ENCODE measurements at places on chromosomes 11 and 22.

DNA sequence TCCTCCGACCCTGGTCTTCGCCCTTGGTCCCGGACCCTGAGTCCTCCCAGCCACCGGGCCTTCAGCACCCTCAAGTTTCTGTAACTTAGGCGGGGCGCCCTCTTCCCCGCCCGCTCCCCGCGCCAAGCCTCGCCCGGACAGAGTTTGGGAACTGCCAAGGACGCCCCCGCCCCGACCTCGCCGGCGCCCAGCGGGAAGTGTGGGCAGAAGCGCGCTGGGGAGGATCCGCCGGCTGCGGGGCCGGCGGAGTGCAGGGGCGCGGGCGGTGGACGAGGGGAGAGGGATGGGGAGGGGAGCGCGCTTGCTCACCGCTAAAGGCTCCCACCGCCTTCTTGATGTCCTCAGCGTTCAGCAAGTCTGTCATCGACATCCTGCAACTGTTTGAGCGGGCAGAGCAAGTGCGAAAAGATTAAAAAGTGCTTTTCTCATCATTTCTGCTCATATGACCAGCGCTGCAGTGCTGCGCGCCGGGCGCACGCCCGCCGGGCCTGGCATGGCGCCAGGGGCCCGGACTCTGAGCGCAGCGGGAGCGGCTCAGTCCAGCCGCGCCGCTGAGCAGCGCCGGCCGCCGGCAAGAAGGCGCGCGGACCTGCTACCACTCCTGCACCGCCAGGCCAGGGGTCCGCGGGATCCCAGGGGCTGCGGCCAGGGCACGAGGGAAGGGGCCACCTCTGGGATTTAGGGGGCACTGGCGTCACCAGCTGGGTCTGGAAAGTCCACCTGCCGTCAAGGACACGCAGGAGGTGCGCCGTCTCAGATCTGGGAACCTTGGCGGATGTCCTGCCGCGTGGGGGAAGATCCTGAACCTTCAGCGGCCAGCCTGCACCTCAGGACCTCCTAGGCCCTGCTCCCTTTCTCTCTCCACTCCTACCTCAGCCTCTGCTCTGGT lies at the start of gene PVALB:
Gene PVALB, minus strand, starts transcription at position 400 of the 889 bp plus-strand sequence. Its CDS starts 30 bp downstream, at position 370.
- no peak for DNase-seq

- DNase-seq, result no peak
These were observed 770.6 kb upstream of the CCDC90B start for GRCh38 chr11:84056653-84057376.

DNA sequence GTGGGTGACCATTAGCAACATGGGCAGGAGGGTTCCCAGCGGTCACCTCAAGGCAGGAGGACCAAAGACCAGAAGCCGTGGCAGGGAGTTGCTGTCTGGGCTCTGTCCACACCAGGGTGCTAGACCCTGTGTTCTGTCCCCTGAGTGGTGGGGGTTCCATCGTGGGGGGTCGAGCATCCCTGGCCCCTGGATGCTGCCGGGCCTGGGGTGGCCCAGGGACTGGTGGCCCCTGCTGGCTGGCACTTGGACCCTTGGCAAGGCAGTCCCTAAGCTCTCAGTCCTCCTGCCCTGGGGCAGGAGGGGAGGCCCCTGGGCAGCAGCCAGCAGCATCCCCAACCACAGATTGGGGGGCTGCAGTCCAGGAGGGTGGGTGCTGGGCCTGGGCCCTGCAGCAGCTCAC lies 13.4 kb upstream of the ARHGAP8 start:
- DNase-seq, result no peak

DNA sequence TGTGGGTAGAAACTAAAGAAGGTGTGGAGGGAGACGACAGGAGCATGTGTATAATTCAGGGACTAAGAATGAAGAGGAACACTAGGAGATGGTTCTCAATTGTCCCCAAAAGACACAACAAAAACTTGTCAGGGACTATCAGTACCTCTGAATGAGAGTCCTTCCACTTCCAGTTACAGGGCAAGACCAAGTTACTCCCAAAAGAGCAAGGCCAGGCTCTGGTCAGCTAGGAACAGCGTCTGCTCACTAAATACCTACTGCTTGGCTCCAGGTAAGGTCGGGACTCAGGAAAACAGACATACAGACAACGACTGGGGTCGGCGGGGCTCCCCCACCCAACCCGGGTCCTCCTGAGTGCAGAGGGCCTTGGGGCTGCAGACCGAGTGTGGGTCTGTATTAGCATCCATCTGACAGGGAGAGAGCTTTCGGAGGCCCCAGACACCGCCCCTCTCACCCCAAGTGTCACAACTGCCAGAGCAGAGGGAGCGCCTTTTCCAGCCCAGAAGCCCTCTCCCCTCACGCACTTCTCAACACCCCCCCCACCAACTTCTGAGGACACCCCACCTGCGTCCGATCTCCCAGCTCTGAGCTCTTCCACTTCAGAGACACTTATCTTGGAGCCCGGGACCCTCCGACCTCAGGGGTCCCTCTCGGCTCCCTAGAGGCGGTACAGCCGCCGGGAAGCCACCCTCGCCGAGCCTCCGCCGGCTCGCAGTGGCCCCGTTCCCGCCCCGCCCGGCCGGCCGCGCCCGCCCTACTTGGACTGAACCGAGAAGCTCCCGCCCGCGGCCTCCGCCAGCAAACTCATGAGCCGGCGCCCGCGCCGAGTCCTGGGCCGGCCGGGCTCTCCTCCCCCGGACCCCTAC lies 522 bp downstream of the RHOG start:
- no peak for DNase-seq

- no peak for DNase-seq
These were observed 4.4 kb downstream of the NDUFV1 start for GRCh38 chr11:67611165-67611564.
